ENCODE measurements at places on chromosomes 1 and 21. TPM values are rescaled to one million over a fixed set of nuclear protein-coding genes. Genes with fewer than 3 reads are reported as not detected.

NFYC gene
- 54.7 TPM for total RNA-seq

GRCh38 chr1:29931477-29932175 is 695.3 kb downstream of the PTPRU start:
- DNase-seq: no peak

GRCh38 chr1:14674030-14674429 is 75.5 kb downstream of the KAZN start:
- DNase-seq: no peak

GRCh38 chr21:24514081-24514733 is 1093.1 kb downstream of the MRPL39 start:
- DNase-seq: no peak

GRCh38 chr1:44236490-44237272 is 23.4 kb downstream of the DMAP1 start:
- DNase-seq: no peak

WRAP73 gene
- total RNA-seq: 28.4 TPM

ERG gene
- 0.11 TPM for total RNA-seq

CHI3L2 gene
- not detected for total RNA-seq

LPAR3 gene
- 3.0 TPM for total RNA-seq

GRCh38 chr1:22673486-22674409 is 20.7 kb downstream of the C1QB start:
- no peak for DNase-seq

- no peak for DNase-seq
Observed at GRCh38 chr21:40564318-40564717, 282.6 kb downstream of the DSCAM start.

DNA sequence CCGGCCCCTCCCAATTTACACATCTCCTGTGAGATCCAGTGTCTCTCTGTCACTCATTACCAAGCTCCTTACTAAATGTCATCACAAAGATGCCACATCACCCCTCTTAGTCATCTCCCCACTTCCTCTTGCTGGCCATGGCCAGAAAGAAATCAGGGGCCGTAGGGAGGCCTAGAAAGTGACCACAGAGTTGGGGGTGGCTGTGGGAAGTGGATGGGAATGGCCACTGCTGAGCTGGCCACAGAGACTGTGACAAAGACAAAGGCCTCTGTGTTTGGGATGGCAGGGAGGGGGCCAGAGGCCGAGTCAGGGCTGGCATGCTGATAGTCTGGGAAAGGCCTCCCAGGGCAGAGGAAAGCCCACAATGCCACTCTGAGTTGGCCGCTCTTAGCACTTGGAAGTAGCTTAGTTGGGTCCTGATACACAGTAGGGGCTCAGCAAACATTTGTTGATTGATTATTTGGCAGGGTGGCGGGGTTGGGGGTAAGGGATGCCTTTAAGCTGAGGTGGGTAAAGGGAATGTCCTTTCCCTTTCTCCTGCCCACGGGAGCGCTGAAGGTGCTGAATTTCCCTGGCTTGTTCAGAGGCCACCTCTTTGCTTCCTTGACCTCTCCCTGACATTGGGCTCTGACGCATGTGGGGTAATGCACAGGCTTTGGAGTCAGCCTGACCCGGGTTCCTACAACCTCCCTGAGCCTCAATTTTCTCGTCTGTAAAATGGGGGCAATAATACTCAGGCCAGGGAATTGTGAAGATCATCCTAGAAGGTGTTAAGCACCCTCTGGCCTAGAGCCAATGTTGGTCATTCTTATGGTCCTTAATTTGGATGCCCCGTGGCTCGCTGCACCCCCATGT is 13.2 kb downstream of the NAV1 start:
- DNase-seq: no peak

- DNase-seq: no peak
Observed at GRCh38 chr1:48560577-48560976, 88.6 kb upstream of the SPATA6 start.

DNA sequence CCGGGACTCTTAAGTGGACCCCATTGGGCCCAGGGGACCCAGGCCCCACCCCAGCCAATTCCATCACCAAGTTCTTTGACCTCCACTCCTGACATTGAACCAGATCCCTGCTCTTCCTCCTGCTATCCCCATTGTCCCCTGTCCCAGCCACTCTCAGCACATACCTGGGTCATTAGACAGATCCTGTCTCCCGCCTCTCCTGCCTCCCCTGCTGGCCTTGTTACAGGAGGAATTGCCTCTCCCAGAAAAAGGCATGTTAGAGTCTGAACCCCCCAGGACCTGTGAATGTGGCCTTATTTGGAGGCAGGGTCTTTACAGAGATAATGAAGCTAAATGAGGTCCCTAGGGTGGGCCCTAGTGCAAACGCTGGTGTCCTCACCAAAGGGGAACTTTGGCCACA is 301.9 kb downstream of the NPHP4 start:
- DNase-seq: no peak

DNA sequence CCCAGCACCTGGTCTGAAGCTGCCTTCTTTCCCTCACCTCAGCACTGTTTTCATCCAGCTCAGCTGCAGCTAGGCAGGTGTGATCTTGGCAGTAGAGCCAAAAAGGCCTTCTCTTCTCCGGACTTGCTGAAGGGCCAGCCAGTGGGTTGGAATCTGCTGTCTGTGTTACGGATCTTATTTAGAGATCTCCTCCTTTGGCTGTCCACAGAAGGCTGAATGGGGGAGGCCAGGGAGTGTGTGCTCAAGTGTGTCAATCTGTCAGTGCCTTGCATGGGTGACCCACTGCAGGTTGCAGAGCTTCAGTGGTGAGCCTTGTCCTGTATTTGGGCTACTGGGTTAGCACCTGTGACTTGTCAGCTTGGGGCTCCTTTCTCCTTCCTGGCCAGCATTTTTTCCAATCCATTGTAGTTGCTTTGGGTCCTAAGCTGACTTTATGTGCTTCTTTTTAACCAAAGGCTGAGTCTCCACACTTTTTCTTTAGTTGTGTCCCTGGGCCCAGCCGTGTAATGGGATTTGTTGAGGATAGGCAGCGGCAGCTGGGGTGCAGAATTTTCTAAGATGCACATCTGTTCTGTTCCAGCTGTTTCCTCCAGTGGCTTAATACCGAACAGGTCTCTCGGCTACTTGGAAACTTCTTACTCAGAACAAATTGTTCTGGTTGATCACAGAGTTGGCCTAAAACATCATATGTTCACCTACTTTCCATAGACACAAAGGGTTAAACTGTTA is 126.8 kb downstream of the PEX14 start:
- DNase-seq: no peak

DNA sequence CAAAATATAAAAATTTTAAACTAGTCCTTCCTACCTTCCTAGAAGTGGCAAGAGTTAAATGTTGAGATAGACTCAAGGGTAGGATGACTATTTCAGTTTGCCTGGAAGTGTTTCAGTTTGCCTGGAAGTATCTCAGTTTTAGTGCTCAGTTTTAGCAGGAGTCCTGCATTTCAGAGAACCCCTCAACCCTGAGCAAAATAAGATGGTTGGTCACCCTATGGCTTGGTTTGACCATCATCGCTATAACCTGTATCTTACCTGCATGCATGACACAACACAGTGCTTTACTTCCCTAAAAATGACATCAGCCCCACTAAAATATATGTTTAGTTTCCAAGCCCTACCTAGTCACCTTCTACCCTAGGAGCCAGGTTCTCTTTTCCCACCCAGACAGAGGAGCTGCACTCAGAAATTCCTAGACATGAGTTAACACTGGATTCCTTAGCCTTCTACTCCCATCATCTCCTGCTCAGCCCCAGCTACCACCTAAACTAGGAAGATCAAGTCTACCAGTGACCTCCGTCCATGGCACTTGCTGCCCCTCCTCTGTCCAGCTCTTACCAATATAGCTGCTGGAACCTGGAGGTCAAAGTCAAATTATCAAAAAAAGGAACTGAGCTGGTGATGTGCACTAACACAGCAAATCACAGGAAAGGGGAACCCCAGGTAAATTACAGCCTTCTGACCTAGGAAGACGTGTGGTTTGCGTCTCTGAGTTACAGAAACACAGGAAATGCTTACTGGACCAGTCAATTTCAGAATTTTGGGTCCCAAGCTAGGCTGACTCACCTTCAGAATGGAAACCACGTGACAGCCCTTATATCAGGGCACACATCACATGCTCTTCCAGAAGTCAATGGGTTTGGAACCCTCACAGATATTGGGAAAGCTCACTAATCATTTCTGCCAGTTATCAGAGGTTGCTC is 2.2 kb upstream of the G0S2 start:
- no peak for DNase-seq

- DNase-seq: no peak
Observed at GRCh38 chr1:243349128-243349527, 93.3 kb downstream of the SDCCAG8 start.

ATP6V1G3 gene
- total RNA-seq: not detected

GRCh38 chr1:210908257-210908656 is 225.7 kb downstream of the KCNH1 start:
- DNase-seq: no peak

DNA sequence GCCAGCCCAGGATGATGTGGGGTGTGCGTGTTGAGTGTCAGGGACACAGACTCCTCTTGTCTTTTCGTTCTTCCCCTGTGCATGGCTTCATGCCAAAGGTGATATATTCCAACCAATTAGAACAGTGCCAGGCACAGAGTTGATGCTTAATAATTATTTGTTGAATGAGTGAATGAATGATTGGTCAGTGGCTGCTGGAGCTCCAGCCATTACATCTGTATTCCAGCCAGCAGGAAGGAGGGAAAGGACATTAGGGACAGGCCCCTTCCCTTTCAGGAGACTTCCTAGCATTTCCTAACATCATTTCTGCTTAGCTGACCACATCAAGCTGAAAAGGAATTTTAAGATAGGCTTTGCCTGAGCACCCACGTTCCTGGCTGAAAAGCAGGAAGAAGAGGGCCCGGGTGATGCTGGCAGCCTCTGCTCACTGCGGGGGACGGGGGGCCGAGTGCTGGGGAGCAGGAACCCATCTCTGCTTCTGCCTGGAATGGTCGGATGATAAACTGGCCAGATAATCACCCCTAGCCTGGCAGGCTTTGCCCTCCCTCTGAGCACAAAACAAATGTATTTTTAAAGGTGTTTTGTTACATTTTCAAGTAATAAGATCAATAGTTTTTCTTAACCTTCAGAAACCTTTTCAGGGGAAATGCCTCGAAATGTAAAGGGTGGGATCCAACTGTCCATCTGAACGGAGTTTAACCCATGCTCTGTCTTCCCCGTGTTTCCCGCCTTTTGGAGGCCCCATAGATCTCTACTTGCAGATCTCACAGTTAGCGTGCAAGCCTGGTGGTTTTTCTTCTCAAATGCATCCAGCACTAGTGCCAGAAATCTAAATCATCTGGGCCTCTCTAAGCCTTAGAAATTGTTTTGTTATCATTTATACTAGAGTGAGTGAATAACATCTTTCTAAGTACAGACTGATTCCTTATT is 39.0 kb downstream of the SLC37A1 start:
- no peak for DNase-seq

C1QA gene
- total RNA-seq: not detected

GRCh38 chr1:111446546-111446945 is 2.5 kb downstream of the WDR77 start:
- no peak for DNase-seq

DNA sequence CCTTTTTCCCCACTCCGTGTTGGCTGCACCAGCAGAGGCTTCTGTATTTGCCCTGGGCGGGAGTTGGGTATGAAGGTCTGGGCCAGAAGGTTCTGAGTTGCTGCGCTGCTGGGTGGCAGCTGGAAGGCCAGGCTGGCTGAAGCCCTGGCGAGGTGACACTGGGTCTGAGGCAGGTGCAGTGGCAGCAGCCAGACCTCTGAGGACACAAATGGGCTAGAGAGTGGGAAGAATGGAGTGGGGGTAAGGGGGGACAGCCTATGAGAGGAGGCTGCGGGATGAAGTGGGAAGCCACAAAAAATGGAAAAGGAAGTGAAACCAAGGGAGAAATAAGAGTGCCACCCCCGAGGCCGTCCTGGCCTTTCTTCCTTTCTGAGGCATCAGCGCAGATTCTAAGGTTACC is 53.2 kb downstream of the STX6 start:
- no peak for DNase-seq

DNA sequence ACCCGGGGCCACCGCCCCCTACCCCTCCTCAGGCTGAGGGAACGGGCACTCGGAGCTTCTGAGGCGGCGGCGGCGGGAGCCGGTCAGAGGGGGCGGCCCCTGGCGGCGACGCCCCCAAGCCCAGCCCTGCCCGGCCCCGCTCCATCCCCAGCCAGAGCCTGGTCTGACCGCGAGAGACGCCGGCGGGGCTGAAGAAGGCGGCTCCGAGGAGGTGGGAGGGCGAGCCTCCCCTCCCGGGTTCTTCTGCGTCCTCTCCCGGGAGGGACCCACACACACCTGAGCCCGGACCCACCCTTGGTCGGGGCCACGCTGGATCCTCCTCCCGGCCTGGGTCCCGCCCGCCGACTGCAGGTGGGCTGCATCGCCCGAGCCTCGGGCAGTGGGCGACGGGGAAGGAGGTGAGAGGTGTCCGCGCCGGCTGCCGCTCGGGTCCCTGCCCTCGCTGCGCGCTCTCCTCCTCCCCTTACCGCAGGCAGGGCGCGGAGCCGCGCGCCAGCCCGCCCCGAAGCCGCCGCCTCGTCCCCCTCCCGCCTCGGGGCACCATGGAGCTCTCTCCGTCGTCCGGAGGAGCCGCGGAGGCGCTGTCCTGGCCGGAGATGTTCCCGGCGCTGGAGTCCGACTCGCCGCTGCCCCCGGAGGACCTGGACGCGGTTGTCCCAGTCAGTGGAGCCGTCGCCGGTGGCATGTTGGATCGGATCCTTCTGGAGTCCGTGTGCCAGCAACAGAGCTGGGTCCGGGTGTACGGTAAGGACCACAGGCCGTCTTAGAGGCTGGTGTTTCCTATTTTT is at the start of gene RASAL2:
RASAL2 (plus strand) TSS at position 154 of the 788 bp plus-strand sequence; CDS start at position 543, 389 bp downstream.
- peak; percentile 79 for DNase-seq

ZBTB40 gene
- total RNA-seq: 14.6 TPM

DNA sequence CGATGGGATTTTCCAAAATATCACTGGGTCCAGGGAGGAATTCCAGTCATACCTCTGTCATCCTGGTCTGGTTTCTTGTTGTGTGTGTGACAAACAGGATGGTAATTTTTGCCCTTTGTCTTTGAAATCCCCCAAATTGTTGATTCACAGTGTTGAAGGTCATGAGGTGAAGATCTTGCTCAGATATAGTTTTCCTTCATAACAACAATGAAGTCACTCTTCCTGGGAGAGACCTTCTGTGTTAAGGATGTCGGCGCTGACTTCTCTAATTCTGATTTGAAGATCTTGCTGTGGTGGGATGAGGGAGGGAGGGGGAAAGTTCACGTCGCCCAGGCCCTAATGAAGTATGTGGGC is 32.2 kb upstream of the MPZL1 start:
- DNase-seq: no peak

AJAP1 gene
- total RNA-seq: 8.6 TPM

GPR52 gene
- total RNA-seq: 0.33 TPM

DNA sequence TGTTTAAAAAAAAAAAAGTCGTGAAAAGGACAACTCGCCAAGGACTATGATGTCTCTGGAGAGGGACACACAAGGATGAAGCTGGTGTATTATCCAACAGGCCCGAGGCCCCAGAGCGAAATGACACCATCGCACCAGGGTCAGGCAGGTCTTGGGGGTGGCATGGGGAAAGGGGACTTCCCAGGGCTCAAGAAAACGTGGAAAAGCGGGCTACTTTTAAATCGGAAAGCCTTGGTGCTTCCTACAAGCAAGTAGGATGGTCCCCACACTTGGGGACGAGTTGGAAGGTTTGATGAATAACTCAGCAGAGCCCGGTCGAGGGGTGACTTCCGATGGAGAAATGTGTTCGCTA is 505 bp upstream of the GNPAT start:
- no peak for DNase-seq

Measured in H9 (cell line).